ENCODE measurements at places on chromosomes 5 and 9.
A peak's percentile ranks its signal among the peaks of the same experiment; 100 is the strongest.

DNA sequence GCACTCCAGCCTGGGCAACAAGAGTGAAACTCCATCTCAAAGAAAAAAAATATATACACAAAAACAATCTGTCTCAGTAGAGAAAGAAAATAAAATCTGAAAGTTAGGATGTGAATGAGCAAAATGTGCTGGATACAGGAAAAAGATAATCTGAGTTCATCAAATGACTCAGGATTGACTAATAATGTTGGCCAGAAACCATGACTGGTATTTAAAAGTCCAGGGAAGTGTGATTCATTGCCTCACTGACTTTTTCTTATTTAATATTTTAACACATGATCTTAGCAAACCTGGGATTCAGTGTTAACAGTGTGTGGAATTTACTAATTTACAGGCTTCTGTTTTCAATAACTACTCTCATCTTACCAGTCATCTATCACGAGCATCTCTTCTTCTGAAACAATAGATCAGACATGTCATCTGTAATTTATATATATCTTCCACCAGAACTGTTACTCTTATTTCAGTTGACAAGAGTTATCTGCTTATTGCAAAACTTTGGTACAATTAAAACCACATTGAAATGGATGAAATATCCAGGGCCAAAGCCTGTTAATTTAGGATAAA is 256.7 kb downstream of the CDH12 start:
- peak; percentile 2 for DNase-seq

DNA sequence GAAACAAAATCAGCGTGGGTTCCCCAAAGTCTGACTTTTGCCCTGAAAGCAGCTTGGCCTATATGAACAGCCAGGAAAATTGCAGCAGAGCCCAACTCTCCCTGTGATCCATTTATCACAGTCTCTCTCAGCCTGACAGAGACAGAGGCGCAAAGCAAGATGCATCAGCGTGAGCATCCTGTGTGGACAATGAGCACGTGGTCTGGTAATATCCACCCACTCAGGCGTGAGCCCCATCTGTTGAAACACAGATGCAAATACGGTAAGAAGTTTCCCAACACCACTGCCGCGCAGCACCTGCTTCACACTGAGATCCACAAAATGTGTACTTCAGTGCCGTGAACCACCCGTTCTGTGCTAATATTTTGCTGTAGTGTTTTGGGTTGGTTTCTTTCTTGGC is 114.6 kb downstream of the MRPL36 start:
- DNase-seq, result no peak

GRCh38 chr5:142250119-142250518 is 74.7 kb downstream of the SPRY4 start:
- DNase-seq, result no peak

GRCh38 chr5:170791325-170791954 is 7.9 kb downstream of the GABRP start:
- DNase-seq, result peak; percentile 58

- no peak for DNase-seq
Observed at GRCh38 chr5:72184408-72184807, 77.1 kb downstream of the MAP1B start.

- no peak for DNase-seq
Observed at GRCh38 chr9:121958530-121958929, 134.6 kb downstream of the TTLL11 start.

Measured in suppressor macrophage treated with lipopolysaccharide for 4 hours (primary cell).